Endothelial cell of umbilical vein (primary cell): ENCODE measurements at places on chromosomes 6 and 20. TPM values are rescaled to one million over a fixed set of nuclear protein-coding genes. Genes with fewer than 3 reads are reported as not detected.

GRCh38 chr20:62088258-62089127, 22.8 kb upstream of the TAF4 start:
- DNase-seq = peak; percentile 45

DNA sequence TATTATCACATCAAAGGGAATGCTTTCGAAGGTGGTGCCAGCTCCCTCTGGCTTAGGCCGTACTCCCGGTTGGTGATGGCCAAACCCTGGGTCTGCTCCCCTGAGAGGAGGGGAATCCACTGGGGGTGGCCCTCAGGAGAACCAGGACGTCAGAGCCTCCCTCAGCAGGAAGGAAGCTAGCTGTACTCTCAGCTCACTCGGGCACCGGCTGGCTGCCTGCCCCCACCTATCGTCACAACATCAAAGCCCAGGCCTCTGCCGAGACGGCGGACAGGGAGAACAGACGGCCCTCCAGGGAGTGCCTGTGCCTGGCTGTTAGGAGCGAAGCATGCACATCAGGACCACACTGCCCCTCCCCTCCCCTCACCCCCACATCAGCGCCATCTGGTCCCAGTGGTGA, 9.2 kb upstream of the PGC start:
- no peak for DNase-seq

Gene ADISSP
- total RNA-seq = 55.0 and 55.8 TPM in 2 replicates

- DNase-seq = no peak
These were observed 34.6 kb downstream of the RREB1 start for GRCh38 chr6:7142228-7142801.

GRCh38 chr20:36331209-36331608, 25.1 kb downstream of the DLGAP4 start:
- no peak for DNase-seq

GRCh38 chr6:55281215-55281614, 46.1 kb upstream of the GFRAL start:
- no peak for DNase-seq

DNA sequence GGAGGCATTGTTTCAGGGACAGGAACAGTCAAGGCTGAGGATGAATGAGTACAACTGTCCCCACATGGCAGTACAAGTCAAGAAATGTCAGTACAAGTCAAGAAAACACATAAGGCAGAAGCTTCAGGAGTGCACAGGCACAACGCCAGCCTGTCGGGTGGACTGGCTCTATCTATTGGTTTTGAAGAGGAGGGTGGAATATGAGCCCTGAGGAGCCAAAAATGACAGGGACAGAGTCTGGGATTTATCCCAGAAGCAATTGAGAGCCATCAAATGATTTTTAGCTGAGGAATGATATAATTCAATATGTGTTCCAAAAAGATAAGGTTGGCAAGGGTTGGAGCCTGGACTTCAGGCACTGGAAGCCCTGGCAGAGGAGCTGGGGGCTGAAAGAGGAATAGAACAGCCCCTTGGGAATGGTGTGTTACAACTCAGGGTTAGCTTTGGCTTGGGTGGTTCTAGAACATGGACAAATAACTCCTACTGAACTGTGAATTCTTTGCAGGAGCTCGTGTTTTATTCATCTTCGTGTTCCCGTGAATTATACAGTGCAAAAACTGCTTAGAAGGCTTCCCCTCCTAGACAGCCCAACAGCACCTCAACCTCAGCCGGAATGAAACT, 425.7 kb upstream of the ARID1B start:
- DNase-seq = no peak

- DNase-seq = peak; percentile 34
These were observed 973 bp downstream of the TRIM38 start for GRCh38 chr6:25963426-25964123.

Gene MEI4
- total RNA-seq = not detected in 2 replicates

DNA sequence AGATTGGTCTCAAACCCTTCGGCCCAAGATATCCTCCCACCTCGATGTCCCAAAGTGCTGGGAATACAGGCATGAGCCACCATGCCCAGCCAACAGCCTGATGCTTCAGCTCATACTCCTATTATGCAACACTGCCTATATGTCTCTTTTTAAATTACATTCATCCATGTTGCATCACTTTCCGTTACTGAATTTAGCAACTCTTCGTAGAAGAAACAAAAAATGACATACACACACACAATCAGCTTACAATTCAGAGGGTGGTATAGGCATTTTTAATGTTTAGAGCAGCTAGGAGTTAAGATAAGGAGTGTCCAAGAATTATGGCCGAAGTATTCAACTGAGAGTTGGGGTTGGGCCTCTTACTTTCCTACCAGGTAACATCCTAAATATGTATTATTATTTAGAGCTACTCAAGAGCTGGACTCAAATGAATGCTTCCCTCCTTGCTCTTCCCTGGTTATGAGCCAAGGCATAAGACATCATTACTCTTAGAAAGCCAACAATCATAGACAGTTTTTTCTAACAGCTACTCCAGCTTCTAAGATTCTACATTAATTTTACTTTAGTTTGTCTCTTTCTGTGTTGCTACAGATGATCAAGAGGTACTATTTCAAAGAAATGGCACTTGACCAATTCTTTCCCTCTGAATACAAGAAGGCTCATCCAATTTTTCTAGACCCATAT, 62.0 kb upstream of the BMP5 start:
- no peak for DNase-seq

DNA sequence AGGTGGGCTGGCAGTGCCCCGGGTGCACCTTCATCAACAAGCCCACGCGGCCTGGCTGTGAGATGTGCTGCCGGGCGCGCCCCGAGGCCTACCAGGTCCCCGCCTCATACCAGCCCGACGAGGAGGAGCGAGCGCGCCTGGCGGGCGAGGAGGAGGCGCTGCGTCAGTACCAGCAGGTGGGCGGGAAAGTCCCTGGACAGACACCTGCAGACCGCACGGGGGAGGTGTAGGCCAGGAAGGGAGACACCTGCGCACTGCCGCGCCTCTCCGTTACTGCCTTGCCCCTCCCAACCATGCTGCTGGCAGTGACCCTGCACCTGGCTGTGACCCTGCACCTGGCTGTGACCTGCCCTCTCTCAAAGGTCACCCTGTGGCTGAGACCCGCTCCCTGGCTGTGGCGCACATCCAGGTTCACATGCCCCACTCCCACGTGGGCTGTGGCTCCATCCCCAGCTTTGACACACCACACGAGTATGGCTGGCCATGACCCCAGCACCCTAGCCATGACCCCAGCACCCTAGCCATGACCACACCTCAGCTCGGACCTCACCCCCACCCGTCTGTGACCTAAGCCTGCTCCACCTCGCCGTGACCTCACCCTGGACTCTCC, 11.6 kb downstream of the RBCK1 start:
- DNase-seq = no peak

GRCh38 chr20:1800777-1801176, 94.4 kb upstream of the SIRPA start:
- peak; percentile 39 for DNase-seq

DNA sequence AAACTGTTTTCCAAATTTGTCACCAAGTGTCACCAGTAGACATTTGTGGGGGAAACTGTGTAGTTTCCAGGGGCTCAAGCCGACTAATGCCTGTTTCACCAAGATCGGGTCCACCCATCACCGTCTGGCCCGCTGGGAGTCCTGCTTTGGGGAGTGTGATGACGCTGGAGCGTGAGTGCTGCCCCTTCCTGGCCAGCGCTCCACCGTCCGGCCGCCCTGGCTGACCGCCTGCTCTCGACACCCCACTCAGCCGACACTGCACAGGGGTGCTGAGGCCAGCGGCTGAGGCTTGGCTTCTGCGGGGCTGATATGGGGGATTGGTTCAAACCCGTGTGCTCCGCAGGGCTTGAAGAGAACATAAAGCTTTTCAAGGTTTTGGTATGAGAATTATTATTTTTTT, 160.1 kb downstream of the SMOC2 start:
- DNase-seq = no peak

DNA sequence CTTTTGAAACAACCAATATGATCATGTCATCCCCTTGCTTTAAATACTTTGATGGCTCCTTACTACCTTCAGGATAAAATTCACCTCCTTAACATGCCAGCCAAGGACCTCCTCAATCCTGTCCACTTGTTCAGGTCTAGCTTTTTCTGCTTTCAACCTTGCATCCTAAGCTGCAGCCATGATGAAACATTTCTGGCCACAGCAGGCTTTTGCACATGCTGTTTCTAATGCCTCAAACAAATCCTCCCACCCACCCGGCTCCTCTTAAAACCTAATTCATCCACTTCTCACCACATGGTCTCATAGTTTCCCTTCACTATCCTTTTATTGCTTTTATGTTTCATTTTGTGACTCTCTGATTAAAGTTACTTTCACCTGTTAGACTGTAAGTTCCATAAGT, 124.6 kb downstream of the MYB start:
- no peak for DNase-seq

Gene PRKN
- 0.60 TPM in 1 of 2 replicates, not detected in the other for total RNA-seq

- no peak for DNase-seq
These were observed 290.5 kb upstream of the CDYL start for GRCh38 chr6:4485735-4486134.
